ENCODE measurements at places on chromosomes 4 and X.

GRCh38 chr4:153294631-153295030 is 49.9 kb upstream of the MND1 start:
- DNase-seq, result no peak

- DNase-seq, result no peak
Measured at GRCh38 chr4:145525291-145525740, 43.7 kb downstream of the SMAD1 start.

DNA sequence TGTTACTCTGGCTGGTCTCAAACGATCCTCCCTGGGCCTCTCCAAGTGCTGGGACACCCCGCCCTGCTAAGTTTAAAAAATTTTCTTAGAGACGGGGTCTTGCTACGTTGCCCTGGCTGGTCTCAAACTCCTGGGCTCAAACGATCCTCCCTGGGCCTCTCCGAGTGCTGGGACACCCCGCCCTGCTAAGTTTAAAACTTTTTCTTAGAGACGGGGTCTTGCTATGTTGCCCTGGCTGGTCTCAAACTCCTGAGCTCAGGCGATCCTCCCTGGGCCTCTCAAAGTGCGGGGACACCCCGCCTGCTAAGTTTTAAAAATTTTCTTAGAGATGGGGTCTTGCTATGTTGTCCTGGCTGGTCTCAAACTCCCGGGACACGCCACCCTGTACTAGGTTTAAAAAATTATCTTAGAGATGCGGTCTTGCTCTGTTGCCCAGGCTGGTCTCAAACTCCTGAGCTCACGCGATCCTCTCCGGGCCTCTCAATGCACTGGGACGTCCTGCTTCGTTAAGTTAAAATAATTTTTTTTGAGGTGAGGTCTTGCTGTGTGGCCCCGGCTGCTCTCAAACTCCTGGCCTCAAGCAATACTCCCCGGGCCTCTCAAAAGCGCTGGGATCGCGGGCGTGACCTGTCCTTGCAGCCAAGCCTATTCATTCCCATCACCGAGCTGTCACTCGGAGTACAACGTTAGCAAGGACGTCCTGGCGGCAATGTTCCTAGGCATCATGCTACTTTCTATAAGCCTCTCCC is 1.1 kb downstream of the SLC25A6 start:
- no peak for DNase-seq

GRCh38 chr4:8411351-8412180 is 29.0 kb downstream of the ACOX3 start:
- DNase-seq, result no peak

DNA sequence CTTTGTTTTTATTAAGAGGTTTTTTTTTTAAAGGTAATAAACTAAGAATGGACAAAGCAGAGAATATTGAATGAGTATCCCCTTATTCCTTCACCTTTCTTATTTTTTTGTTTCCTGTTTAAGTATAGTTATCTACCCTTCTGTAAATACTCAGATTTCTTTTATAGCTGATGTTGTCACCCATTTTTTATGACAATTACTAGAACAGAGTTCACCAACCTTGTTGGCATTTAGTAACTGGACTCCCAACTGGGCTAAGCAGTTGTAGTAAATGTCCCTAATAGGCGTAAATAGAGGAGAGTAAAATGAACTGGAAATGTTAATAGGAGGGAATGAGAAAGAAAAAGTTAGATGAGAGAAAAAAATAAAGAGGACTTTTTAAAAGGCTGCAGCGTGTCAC is 9.8 kb downstream of the PDLIM5 start:
- no peak for DNase-seq

All from fibroblast of pulmonary artery (primary cell).